Activated naive CD4-positive, alpha-beta T cell treated with anti-CD3 and anti-CD28 coated beads, Interleukin-2, amount 10 ng/mL, durations not matched to agents 5 hours and 36 hours (primary cell): ENCODE measurements at places on chromosomes 5 and 9. TPM values are rescaled to one million over a fixed set of nuclear protein-coding genes. Genes with fewer than 3 reads are reported as not detected.

The GKAP1 gene
- total RNA-seq: 7.7 TPM

The IL5 gene
- total RNA-seq: 1.5 TPM

The ACTBL2 gene
- total RNA-seq: not detected

The PROB1 gene
- total RNA-seq: 2.8 TPM

The PDGFRB gene
- 4.5 TPM for total RNA-seq

The HTR1A gene
- total RNA-seq: not detected

The CDH9 gene
- total RNA-seq: not detected

The TEX10 gene
- 18.0 TPM for total RNA-seq

The FGF10 gene
- not detected for total RNA-seq

The TAS2R1 gene
- not detected for total RNA-seq

The SLC6A3 gene
- total RNA-seq: not detected
